H7 (cell line): ENCODE measurements at places on chromosomes 3 and 15.
A peak's percentile ranks its signal among the peaks of the same experiment; 100 is the strongest.

DNA sequence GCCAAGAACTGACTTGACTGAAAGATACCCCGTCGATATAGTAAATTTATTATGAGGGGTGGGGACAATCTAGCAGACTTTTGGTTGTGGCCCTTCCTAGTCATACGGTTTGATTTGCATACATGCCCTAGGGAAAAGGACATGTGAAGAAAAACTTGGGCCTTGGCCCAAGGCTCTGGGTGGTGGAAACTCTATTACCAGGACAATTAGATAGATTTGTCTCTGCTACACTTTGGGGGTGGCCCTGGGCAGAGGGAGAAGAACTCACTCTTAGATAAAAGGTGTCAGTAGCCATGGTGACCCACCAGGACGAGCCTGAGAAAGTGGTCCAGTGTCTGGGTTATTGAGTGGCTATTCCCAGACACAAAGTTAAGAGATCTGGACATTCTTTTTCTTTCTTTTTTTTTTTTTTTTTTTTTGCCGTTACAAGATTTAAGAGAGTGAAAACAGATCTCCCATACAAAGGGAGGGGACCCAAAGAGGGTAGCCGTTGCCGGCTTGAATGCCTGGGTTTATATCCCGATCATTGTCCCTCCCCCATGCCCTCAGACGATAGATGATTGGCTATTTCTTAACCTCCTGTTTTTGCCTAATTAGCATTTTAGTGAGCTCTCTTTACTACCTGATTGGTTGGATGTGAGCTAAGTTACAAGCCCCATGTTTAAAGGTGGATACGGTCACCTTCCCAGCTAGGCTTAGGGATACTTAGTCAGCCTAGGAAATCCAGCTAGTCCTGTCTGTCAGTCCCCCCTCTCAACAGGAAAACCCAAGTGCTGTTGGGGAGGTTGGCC lies 96.4 kb upstream of the SMAD3 start:
- DNase-seq = no peak

- DNase-seq = no peak
Measured at GRCh38 chr3:31999907-32000439, 18.4 kb downstream of the ZNF860 start.

DNA sequence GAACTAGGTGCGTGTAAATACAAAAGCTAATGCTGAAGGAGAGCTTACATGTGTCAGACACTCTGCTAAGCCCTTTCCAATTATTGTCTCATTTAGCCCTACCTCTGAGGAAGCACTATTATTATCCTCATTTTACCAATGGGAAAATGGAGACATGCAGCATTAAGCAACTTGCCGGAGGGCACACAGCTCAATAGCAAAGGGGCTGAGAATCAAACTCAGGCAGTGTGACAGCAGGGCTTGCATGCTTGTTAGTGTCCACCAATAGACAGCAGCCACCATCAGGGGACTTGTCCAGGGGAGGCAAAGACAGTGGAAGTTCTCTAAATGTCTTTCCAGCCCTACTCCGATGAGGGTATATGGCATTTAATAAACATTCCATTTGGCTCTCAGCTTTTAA lies 548.6 kb downstream of the MAGI1 start:
- no peak for DNase-seq

- no peak for DNase-seq
Measured at GRCh38 chr3:185631108-185631507, 45.0 kb downstream of the SENP2 start.

DNA sequence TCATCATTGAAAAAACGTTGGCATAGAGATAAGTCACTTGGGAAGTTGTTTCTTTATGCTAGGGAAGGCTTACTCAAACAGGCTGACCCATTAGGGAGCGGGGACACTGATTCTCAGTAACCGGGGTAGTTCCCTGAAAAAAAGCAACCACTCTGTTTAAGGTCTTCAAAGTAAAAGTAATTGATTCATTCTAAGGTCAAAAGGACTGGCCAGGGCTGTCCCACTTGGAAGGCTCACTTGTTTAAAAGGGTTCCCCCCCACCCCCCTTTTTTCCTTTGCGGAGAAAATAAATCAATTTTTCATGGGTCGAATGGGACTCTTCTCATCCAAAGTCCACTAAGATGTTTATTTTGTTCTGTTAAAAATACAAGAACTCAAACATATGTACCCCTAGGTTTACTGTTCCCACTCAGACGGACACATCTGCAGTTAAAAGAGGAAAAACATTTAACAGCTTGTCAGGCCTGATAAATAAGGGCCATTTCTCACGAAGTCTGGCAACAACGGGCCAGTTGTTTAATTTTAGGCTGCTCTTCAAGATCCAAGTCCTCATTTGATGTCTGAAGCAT lies 53.0 kb downstream of the ARHGEF3 start:
- no peak for DNase-seq

DNA sequence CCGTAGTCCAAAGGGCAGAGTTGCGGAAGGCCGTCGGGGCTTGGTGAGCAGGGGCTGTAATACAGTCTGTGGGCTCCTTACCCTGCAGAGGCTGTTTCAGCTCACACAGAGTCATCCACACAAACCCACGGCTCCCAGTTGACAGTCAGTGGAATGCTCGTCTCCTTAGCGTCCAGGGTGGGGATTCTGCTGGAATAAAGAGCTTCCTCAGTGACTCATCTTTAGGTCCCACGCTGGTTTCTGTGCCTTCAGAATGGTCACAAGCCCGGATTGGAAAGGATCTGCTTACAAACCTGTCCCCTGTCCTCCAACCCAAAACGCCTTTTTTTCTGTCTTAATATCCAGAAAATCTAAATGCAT lies 201.3 kb upstream of the TPM1 start:
- no peak for DNase-seq

- DNase-seq = no peak
Measured at GRCh38 chr15:39922462-39923092, 2.5 kb upstream of the GPR176 start.

DNA sequence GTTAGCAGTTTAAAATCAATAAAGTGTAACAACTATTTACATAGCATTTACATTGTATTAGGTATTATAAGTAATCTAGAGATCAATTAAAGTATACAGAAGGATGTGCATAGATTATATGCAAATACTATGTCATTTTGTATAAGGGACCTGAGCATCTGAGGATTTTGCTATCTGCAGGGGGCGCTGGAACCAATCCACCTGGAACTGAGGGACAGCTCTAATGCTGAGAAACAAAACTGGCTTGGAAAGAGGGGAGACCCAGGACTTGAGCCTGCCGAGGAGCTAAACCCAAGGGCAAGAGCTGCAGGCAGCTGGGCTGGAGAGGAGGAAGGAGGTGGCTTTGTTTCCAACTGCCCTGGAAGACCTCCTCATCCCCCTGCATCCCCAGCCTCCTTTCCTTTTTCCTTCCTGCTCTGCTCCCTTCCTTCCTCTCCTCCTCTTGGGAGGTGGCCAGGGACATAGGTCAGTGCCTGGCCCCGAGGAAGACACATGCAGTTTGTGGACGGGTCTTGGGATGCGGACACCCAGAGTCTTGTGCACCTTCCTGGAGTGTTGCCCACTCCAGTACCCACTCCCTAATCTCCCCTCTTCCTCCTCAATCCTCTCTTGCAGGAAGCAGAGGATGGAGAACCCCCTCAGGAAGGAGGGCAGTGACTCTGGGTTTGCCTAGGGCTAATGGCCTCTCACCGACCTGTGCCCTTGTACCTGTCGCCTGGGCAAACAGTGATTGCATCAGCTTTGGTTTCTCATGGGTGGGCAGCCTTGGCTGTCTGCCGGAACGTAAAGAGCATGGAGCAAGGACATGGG lies 825 bp upstream of the RTP3 start:
- peak; percentile 77 for DNase-seq

GRCh38 chr3:6132684-6133432 lies 728.1 kb upstream of the GRM7 start:
- DNase-seq = no peak

DNA sequence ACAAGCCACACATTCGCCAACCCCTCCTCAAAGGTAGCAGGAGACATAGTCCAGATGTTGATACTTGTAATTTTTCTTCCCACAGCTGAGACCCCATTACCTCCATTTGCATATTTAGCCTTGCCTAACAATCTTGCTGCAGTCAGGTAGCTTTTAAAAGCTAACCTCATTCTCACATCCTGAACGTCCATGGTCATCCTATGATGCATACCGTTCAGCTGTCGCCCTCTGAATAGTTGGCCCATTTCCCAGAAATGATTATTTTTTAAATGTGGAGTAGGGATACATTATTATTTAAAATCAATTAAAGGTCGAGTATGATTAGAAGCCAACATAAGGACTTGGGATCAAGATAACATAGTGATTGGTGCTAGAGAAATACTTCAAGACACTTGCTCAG lies 165.0 kb downstream of the MEX3B start:
- DNase-seq = no peak

DNA sequence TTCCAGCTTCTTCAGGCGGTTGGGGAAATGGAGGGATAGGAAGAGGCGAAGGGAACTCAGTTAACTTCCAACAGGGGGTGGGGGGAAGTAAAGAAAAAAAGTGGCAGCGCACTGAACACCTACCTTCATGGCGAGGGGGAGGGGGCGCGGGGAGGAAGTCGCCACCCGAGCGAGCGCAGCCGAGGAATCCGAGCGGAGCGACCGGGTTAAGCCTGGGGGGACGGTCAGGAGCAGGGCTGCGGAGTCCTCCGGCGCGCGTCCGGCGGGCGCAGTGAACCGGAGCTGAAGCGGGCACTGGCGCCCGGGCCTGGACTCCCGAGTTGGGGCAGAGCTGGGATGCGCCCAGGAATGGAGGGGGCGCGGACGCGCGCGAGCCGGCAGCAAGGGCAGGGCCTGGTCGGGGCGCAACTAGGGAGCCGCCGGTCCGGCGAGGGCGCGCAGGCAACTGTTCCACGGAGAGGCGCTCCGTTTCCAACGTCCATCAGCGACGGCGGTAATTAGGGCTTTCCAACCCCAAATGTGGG lies at the start of gene WNT5A:
Gene WNT5A, minus strand, starts transcription at position 450 of the 524 bp plus-strand sequence. Its CDS starts 321 bp downstream, at position 129.
- DNase-seq = peak; percentile 91

DNA sequence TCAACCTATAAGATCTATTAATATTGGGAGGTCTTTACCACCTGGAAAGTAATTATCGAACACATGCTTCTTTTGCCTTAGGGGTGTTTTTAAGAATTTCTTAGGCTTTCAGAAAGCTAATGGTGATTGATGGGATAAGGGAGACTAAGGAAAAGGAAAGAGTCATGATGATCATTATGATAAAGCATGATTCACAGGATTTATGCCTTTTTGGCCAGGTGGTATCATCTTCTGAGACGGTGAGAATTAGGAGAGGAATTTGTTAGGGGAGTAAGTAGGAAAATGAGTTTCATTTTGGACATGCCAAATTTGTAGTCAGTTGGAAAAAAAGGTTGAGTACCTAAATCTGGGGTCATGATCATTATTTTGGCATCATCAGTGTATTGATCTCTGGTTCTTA lies 8.9 kb downstream of the ARMC8 start:
- no peak for DNase-seq

- DNase-seq = no peak
Measured at GRCh38 chr15:85423256-85423655, 42.9 kb downstream of the AKAP13 start.

- DNase-seq = no peak
Measured at GRCh38 chr3:124964387-124964786, 29.8 kb upstream of the MUC13 start.
